GM19239 (cell line): ENCODE measurements at places on chromosomes 6 and 20.

GRCh38 chr6:158611039-158611438, 33.5 kb downstream of the DYNLT1 start:
- DNase-seq, result no peak

DNA sequence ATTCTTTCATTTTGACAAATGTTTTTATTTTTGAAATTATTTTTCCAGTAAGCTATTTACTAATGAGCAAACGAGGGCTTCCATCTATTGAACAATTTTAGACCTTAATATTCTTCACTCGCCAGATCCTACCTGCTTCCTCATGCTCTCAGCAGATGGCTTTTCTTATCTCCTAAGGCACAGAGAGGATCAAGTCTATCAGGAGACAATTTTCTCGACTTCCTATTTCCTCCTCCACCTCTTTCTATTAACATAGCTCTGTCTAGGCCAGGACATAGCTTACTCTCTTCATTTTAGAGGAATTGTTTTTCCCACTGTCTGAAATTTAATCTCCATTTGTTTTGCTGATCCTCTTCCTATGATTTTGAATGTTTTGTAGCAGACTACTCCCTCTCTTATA, 87.0 kb upstream of the MAN1A1 start:
- DNase-seq, result no peak

DNA sequence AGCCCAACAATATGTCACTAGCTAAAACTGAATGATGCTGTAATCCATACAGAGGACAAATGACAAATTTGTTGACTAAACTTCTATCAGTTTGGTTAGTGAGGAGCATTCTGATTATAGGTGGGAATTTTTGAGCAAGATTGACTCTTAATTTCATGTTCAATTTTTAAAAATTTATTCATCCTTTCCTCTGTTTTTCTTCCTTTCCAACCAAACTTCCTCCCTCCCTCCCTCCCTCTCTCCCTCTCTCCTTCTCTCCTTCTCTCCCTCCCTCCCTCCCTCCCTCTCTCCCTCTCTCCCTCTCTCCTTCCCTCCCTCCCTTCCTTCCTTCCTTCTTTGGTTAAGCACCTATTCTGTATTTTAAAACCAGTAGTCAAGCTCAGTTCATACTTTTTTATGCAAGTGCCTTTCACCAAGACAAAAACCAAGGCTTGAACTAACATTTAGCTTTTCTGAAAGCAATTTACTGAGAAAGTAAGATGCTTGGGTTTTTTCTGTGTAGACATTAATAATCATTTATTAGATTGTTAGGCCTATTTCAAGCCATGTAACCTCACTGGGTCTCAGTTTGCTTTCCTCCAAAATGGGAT, 112.3 kb downstream of the TSHZ2 start:
- DNase-seq, result no peak

DNA sequence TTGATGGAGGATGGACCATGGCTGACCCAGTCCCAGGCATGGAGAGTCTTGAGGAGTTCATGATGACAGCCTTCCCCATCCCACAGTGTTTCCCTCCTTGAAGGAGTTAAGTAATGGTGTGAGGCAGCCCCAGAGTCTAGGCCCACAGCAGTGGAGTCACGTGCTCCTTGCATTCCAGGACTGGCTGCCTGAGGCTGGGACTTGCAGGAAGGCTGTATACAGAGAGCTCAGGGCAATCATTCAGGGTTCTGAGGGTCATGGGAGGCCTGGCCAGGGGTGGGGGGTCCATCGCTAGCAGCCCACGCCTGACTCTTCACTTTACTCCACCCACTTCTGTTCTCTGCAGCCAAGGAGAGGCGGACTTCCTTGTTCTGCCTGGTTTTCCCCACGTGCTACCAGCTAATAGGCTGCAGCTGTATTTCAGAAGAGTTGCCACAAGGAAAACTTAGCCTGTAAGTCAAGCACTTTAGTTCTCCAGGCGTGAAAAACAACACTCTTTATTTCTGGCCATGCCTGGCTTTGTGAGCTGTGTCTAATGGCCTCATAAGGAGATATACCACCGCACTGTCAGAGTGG, 272.5 kb downstream of the DHX35 start:
- no peak for DNase-seq

DNA sequence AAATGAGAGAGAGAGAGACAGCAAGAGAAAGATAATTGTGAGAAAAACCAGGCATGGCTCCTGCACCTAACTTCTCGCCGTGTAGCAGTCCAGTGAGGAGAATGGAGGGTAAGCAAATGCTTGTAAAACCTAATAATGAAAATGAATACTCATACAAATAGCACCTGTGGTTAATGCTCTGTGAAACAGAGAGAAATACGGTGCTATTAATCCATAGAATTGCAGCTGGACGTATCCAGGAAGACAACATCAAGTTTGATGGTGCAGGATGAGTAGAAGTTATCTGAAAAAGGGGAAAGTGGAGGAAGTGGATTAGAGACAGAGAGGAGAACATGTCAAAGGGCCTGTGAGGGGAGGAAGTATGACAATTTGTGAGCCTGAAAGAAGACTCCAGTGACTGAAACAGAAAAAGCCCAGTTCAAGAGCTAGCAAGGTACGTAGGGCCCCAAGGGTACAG, 89.4 kb upstream of the PAK5 start:
- no peak for DNase-seq

DNA sequence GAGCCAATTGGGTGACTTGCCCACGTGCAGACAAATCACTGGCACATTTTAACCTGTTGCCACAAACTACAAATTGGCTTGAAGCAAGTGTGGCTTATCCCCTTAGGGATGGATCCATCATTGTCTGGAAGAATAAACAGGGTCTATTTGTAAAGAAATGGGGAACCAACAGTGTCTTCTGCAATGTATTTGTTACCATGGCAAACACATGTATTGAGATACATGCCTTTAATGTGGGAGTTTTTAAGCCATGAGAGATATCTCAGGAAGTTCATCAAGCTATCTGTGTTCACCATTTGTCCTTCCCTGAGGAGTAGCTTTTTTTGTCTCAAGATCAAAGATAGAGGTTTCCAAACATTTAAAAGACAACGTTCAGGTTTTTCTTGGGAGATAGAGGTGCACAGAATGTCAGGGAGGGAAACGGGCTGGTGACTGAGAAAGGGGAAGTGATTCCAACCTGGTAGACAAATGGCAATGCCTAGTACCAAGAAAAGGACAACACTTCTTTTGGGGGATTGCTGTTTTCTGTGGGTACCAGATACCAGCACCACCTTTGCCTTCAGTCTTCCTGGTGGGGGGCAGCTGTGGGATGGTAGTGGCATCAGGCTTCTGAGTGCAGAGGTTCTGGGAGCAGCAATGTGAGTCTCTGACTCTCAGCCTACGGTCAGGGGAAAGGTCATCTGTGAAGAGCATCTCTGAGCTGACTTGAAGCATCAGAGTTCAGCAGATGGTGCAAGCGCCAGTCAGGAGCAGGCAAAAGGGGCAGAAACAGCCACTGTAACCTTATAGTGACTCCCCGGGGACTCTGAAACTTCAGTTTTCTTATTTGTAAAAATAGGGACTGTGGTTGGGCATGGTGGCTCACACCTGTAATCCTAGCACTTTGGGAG, 20.1 kb upstream of the BCAS1 start:
- no peak for DNase-seq

GRCh38 chr6:315921-316752, 23.9 kb downstream of the DUSP22 start:
- DNase-seq, result no peak

GRCh38 chr20:42093542-42094440, 475.6 kb upstream of the CHD6 start:
- no peak for DNase-seq

GRCh38 chr20:51322164-51322707, 220.3 kb downstream of the NFATC2 start:
- DNase-seq, result no peak

DNA sequence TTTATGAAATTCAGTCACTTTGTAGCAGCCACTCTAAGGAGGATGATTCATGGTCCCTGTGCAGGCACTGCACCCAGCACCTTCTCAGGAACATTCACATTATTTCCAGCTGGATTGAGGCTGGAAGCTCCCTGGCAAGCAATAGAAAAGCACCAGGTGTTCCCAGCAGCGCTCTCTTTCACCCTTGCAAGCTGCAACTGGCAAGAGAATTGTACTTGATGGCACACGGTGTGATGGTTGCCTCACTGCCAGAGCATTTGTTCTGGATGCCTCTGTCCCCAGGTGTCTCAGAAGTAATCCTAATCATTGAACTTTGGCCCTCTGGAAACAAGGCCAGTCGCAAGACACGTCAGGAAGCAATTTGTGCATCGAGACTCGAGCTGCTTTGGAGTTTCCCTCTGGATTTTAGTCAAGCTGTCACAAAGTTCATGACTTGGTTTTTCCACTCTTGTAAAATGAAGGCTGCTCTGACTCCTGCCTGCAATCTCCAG, 24.9 kb upstream of the PHACTR2 start:
- DNase-seq, result no peak

GRCh38 chr6:127103482-127103881, 15.0 kb upstream of the RSPO3 start:
- no peak for DNase-seq

- DNase-seq, result no peak
These were observed 19.1 kb downstream of the ACSS2 start for GRCh38 chr20:34895465-34895864.

- no peak for DNase-seq
These were observed 10.4 kb upstream of the DDO start for GRCh38 chr6:110425816-110426215.

GRCh38 chr20:63225082-63225454, 9.1 kb upstream of the YTHDF1 start:
- no peak for DNase-seq

GRCh38 chr6:50608421-50608820, 104.9 kb upstream of the TFAP2D start:
- no peak for DNase-seq

DNA sequence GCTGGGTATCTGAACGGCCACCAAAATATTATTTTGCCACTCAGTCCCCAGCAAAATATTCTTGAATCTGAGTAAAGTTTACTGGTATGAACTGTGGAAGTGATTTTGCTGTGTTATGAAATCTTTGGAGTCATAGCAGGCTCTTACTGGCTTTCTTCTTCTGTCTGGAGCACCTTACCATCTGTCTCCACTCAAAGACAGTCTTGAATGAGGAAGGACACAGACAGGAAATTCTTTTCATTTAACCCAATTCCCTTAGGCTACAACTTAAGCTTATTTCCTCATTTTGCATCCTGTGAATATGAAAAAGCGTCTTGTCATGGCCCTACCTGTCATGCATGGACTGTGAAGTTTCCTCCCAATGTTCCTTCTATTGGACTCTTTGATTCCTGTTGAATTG, 24.7 kb downstream of the FNDC1 start:
- DNase-seq, result no peak

- DNase-seq, result no peak
These were observed 135.7 kb downstream of the KIF13A start for GRCh38 chr6:17851720-17852161.

DNA sequence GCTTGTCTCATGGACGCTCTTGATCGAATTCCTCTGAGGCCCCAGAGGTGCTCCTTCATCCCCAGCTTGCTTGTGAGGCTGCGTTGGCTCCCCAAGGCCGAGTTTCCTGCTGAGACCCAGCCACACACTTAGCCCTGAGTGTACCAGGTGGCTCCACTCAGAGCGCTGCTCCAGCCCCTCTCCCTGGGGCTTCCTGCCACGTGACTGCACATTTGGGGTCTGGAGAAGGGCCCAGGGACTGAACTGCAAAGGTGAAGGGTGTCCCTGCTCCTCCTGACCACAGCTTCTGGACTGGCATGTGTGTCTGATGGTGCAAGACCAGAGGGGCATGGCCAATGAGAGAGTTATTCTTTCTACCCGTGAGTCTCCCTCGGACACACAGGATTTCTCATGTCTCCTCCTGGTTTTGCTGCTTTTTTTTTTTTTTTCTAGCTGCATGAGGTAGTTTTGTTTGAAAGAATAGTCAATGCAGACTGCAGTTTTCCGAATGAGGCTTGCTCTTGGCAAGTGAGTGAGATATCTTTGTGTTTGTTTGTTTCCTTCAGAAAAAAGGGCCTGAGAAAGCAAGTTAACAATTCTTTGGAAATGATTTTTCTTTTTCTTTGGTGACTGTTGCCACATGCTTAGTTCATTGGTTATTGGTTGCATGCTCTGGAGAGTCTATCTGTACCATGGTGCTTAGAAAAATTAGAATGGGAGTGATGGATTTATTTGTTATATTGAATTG, 3.1 kb upstream of the ZNF831 start:
- no peak for DNase-seq

GRCh38 chr6:167851370-167851952, 24.8 kb downstream of the AFDN start:
- no peak for DNase-seq

- no peak for DNase-seq
These were observed 323.1 kb downstream of the HDGFL1 start for GRCh38 chr6:22892452-22892851.

DNA sequence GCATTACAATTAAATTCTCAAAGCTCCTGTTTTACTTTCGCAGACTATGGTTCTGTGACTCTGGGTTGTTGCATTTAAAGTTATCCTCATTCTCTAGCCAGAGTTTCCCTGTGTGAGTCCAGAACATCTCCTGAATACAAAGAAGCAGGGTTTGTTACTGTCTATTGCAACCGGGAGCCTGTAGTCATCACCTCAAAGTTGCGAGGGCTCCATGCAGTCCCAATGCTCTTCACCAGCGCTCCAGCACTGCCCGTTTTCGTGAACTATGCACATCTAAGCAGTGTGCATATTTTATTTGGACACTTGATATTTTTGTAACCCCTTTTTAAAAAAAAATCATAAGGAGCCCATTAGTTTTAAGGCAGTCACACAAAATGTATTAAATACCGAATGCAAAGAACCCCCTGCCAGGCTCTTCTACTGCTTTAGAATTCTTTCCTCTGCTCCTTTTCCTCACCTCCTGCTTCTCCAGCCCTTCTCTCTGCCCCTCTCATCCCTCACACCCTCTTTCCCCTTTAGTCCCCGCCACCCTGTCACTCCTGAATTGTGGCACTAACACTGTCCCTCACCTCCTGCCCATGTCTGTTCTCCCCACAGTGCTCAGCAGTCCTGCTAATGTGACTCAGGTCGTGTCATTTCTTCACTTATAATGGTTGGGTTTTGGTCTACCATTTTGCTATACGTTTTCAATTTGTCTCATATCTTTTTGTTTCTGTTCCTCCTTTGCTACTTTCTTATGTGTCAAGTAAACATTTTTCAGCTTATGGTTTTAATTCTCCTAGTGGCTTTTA, 1.1 kb upstream of the HLA-C start:
- DNase-seq, result no peak

DNA sequence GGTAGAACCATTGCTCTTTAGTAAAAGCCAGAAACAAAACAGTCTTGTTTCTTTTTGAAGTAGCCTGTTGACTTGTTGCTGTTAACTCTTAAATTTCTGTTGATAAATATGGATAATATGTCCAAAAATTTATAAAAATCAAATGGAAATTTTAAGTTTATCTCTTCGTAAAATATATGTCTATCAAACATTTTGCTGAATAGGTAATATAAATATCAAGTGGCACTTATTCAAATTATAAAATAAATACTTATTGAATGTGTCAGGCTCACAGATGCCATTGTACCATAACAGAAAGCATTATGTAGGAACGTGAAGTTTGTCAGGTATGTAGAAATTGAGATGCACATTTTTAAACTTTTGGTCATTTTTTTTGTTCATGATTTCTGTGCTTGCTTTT, 216.5 kb downstream of the ARID1B start:
- DNase-seq, result no peak

GRCh38 chr6:79028641-79029314, 49.3 kb downstream of the PHIP start:
- DNase-seq, result no peak
